ENCODE measurements at places on chromosomes 4 and X.

DNA sequence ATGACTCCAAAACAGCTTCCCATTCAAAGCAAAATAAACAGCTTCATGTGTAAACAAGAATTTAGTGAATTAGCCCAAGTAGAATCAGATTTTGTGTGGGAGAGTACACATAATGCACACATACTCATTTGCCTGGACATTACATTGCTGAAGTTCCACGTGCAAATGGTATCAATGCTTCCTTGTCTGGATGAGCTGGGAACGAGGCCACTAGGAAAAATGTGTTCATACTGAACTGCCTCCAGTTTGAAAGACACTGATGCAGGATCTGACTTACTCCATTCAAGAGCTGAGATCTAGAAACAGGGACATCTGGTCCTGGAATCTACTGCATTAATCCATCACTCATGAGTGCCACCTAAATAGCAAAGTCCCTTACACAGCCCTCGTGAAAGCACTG lies 228.0 kb downstream of the APBB2 start:
- DNase-seq: no peak

DNA sequence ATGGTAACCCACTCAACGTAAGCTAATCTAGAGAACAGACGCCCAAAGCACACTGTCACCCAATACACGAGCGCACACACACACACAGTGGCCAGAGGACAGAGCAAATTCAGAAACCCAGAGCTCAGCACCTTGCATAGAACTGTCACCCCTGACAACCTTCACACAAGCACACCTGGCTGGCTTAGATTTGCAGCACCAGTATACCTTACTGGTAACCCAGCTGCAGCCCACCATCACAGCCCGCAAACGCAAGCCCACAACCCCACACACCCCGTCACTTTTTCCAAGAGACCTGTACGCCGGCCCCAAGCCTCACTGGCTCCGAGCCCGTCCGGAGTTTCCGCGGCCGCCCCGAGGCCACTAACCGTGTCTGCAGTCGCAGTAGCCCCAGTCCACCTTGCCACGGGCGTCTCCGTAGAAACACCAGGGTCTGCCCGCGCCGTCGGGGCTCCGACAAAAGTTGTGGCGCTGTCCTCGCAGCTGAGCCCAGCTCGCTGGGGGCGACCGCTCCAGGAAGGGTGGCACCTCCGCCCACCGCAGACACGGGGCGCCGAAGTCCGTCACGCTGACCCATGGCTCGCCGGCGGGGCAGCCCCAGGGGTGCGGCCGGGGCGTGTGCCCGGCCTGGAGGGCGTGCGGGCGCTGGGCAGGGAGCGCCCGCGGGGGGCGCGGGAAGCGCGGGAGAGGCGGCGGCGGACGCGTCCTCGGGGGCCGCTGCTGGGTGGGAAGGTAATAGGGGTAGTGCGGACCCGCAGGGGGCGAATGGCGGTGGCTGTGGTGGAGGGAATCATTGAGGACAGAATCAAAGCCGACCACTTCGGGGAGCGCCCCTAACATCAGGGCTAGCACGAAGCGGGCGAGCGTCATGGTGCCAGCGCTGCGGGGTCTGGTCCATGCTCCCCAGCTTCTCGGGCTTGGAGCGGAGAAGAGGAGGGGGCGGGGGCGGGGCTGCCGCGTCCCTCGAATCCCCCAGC lies 664 bp downstream of the PRSS12 start:
- DNase-seq: no peak

GRCh38 chr4:121908346-121908745 lies 38.1 kb upstream of the BBS7 start:
- no peak for DNase-seq

GRCh38 chr4:75714704-75715103 lies 9.7 kb upstream of the USO1 start:
- no peak for DNase-seq

DNA sequence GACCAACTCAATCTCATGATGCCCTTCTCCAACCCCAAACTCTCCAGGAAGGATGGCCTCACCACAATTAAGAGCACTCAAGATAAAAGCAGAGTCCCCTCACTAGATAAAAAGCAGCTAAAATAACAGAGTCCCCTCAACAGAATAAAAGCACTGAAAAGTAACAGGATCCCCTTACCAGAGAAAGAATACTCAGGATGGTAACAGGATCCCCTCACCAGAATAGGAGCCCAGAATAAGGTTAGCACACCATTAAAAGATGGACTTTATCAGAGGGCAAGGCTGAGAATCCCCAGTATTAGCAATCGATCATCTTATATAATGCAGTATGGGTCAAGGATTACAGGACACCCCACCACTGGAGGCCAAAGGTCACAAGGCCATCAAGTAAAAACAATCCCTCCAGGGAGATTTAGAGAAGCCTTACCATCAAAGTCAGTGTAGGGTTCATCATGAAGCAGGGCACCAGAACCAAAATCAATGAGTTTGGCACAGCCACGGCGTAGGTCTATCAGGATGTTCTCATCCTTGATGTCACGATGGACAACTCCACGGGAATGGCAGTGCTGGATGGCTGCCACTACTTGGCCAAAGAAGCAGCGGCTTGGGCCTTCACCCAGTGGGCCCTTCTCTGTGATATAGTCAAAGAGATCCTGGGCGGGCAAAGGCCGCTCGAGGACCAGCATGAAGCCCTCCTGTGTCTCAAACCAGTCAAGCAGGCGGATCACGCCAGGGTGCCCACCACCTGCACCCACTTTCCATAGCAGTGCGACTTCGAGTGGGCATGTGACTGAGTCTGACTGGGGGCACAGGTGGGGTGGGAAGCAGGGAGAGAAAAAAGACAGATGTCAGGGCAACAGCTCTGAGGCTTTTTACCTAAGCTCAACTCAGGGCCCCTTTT lies 3.4 kb upstream of the SLC35A2 start:
- DNase-seq: no peak

GRCh38 chr4:16443504-16444088 lies 217.3 kb upstream of the TAPT1 start:
- DNase-seq: no peak

- DNase-seq: no peak
Observed at GRCh38 chr4:108337923-108338322, 169.2 kb upstream of the LEF1 start.

DNA sequence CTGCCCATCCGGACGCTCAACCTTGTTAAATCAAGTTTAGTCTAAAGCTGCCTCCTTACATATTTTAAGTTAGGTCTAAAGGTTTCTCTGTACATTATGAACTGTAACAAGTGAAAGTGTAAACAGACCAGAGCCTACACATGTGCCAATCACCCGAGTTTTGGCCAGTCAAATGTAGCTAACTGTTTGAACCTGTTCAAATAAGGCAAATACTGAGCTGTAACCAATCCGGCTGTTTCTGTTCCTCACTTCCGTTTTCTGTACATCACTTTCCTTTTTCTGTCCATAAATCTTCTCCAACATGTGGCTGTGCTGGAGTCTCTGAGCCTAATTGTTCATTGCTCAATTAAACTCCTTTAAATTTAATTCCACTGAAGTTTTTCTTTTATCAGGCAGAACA lies 113.3 kb upstream of the SHISA3 start:
- DNase-seq: no peak

DNA sequence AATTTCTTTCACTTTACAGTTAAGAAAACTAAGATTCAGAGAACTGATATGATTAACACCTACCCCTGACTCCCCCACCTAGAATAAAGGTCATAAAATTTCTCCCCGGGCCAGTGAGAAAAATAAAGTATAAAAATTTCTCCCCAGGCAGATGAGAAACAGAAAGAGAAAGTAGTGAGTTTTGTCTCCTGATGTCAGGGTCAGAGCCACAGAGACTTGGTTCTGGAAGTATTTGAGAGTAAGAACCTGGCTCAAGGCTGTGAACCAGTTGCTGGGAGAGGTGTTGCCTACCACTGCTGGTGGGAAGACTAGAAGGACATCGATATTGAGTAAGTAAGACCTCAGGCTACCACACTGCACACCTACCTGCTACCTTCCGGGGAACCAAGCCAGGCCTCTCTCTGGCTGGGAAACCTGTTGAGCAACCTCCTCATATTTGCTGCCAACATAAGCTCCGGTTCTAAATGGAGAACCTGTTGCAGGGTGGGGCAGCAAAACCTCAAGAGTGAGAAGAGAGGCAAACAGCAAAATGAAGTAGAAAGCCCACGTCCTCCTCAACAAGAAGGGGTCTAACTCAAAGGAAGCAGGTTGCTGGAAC lies 104.2 kb upstream of the PUDP start:
- DNase-seq: no peak

GRCh38 chr4:10045481-10045880 lies 24.2 kb upstream of the SLC2A9 start:
- DNase-seq: no peak

DNA sequence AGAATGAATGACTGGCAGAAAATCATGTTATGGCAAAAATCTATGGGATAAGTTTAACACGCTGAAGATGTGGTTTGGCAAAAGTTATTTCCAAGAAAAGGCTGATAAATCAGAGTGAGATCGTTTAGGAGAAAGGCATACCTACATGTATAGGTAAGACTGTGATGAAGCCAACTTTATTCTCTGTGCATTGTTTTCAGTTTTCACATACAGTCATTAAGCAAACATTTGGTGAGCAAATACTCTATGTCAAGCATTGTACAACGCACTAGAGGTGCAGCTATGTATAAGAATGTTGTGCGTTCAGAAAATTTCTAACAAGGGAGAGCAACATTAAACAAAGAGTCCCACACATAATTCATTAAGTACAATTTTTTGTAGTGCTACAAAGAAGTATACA lies 121.7 kb downstream of the TEX13A start:
- no peak for DNase-seq

- no peak for DNase-seq
Observed at GRCh38 chr4:20813700-20814099, 113.4 kb downstream of the PACRGL start.

GRCh38 chr4:95549246-95550114 lies 707 bp upstream of the UNC5C start:
- no peak for DNase-seq

DNA sequence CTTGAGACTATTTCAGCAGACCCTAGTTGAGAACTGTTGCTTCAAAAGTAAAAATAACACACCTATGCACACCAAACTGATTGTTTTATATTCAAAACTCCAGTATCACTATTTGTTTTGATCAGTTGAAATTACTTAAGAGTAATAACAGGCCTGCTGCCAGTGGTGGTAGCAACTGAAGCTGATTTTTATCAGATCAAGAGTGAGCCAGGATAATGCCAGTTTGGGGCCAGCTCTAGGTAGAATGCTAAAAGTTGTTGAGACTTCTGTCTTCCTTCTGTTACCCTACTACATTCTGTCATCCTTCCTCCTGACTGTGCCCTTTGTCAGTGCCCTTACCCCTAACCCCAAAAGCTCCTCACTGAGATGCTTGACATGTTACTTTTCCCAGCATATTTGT lies 228.7 kb upstream of the SPRY1 start:
- no peak for DNase-seq

- DNase-seq: no peak
Observed at GRCh38 chrX:105565856-105566255, 256.5 kb upstream of the NRK start.

DNA sequence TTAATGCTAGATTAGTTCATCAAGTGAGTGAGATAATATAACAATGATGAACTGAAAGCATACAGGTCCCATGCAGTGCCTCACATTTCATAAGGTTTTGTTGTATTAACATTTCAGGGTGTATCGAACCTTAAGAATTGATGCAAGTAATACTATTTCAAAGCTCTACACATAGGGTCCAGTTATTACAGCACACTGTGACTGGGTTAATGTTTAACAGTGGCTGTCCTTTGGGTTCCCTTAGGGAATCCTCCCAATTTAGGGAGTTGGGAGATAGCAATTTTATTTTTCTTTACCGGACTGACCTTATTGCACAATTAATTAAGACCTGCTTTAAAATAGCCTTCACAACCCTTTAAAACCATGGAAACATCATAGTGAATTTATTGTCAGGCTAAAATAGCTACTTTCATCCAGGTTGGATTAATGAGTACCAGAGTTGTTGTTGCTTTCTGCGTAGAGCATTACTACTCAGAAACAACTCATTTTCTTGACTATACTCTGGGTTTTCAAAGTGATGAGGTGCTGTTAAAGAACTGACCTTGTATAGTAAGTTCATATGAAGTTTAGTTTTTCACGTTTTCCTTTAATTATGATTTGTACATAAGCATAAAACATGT lies 134.4 kb downstream of the AKAP4 start:
- DNase-seq: no peak

DNA sequence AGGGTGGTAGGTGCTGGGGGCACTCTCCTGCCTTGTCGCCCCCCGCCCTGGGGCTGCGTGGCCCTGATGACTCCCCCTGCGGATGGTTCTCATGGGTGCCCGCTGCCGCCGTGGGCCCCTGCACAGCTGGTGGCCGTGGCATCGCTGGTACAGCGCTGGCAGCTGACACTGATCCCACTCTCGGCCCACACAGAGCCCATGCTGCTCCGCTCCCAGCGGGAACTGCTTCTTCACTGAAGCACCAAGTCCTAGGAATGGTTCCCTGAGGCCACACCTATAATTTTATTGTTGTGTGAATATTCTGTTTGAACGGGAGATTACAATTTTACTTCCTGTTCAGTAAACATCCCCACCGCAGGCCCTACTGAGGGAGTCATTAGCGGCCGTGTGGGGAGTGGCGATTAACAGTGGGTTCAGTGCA lies 138.6 kb upstream of the NKX1-1 start:
- no peak for DNase-seq

GRCh38 chr4:66273110-66273509 lies 602.8 kb upstream of the EPHA5 start:
- DNase-seq: no peak

GRCh38 chrX:68835468-68835867 lies 6.6 kb downstream of the EFNB1 start:
- DNase-seq: no peak

- DNase-seq: no peak
Observed at GRCh38 chr4:44679060-44679459, 840 bp downstream of the GUF1 start.

- DNase-seq: no peak
Observed at GRCh38 chrX:140848800-140849199, 139.2 kb downstream of the LINC00632 start.

GRCh38 chrX:125757794-125758564 lies 408.1 kb downstream of the DCAF12L2 start:
- no peak for DNase-seq

DNA sequence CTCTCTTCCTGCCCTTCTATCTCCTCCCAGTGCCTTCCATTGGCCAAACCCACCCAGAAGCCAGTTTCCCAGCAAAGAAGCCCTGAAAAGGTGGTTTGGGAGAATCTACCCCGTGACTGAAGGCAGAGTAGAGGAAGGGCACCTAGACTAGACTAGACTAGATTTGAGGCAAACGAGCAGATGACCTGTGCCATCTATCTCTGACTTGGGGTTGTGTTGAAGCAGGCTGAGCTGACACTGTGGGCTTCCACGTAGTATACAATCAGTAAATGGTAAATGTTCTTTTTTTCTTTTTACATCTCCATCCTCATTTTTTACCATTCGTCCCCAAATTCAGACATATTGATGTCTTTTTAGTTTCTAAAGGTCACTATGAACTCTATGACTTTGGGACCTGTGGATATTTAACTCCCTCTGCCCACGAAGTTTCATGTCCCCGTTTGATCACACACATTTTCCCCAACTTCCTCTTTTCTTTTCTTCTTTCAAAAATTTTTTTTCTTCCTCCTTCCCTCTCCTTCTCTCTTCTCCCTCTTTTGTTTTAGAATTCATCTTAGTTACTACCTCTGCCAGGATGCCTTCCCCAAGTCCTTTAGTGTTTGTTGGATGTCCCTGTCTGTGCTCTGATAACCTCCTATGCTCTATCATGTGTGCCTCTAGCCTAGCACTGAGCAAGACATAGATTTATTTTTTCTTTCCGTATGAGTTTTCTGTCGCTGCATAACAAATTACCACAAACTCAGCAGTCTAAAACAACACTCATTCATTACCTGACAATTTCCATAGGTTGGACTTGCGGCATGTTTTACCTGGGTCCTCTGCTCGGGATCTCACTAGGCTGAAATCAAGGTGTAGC lies 6.2 kb upstream of the AFF1 start:
- no peak for DNase-seq

Measured in stimulated activated CD8-positive, alpha-beta memory T cell treated with anti-CD3 and anti-CD28 coated beads, Interleukin-2, amount 100 ng/mL, for 1 hour (primary cell).